ENCODE measurements at places on chromosomes 16 and 17. TPM values are rescaled to one million over a fixed set of nuclear protein-coding genes. Genes with fewer than 3 reads are reported as not detected.
A peak's percentile ranks its signal among the peaks of the same experiment; 100 is the strongest.

DNA sequence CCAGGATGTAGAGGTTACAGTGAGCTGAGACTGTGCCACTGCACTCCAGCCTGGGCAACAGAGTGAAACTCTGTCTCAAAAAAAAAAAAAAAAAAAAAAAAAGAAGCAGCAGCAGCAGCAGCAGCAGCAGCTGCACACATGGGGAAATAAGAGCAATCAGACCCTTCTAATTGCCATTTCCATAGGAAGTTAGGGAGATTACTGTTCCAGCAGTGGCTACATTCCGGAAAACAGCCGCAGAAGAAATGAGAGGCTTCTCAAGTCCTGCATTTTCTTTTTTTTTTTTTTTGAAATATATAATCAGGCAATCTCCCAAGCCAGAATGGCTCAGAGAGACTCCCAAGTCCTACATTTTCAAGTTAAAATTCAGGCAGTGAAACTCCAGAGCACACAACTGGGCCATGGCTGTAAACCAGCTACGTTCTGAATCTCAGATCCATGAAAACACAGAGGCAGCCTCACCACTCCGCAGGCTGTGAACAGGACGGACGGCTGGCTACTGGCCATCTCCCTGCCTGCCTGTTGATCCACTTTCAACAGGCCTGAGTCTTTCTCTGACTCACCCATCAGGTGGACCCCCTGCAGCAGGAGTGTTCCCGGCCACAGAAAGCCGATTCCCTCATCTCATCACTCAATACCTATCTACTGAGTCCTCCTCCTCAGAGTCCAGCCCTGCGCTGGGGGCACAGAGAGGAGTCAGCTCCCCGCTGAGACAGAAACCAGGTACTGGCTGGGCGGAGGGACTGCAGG is 15.0 kb downstream of the TRPV1 start:
- DNase-seq, result no peak

DNA sequence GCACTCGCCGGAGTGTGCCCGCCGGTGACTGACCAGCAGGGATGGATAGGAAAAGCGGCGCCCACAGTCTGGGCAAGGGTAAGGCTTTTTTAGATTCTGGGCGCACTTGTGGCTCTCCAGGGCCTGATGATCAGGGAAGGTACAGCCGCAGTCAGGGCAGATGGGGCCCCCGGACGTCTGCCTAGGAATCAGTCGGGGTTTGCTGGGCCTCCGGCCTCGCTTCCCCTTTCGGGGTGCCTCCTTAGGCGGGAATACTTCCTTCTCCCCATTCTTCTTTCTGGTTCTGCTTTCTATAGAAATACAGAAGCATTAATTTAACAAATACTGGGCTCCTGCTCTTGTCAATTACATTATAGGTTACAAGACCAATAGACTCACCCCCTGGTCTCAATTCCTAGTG is 5.0 kb downstream of the ZNF689 start:
- no peak for DNase-seq

GRCh38 chr17:79808763-79809529 is 12.1 kb upstream of the CBX8 start:
- peak; percentile 45 for DNase-seq

GRCh38 chr16:51592535-51593300 is 441.6 kb upstream of the SALL1 start:
- DNase-seq, result no peak

GRCh38 chr17:56899403-56899802 is 14.4 kb downstream of the TRIM25 start:
- no peak for DNase-seq

GRCh38 chr16:3235856-3236669 is 1.1 kb upstream of the ZNF200 start:
- DNase-seq, result peak; percentile 81

DNA sequence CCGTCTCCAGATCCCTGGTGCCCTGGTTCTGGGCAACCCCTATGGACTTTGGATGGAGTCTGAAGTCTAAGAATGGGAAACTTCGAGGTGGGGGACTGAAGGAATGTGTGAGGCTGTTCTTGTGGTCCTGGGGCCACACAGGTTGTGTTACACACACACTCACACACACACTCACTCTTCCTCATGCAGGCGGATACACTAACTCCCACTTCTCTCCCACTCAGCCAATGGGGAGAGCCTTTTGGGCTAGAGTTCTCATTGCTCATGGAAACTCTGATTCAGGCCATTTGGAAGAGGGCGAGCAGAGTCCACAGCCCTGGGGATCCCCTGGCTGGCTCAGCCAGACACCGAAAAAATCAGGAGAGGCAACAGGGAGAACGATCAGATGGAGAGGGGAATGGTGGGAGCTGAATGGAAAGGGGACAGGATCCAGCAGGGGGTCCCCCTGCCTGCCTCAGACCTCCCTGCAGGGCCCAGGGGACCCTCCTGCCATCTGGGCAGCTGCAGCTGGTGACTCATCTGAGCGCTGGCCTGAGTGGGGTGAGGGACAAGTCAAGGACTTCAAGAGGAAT is 9.1 kb downstream of the IGFBP4 start:
- DNase-seq, result peak; percentile 49

GRCh38 chr16:85648805-85649204 is 35.7 kb downstream of the GSE1 start:
- DNase-seq, result peak; percentile 26

GRCh38 chr17:68592682-68593641 is 8.2 kb downstream of the FAM20A start:
- no peak for DNase-seq

DNA sequence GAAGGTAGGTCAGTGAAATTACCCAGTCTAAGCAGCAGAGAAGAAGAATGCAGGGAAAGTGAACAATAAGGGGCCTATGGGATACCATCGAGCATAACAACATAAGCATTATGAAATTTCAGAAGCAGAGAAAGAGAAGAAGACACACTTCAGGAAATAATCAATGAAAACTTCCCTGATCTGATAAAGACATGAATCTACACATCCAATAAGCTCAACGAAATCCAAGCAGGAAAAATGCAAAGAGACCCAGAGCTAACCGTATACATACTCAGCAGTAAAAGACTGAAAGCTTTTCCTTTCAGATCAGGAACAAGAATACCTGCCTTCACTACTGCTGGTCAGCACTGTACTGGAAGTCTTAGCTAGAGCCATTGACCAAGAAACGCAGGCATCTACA is 38.6 kb downstream of the WDR45B start:
- DNase-seq, result no peak

DNA sequence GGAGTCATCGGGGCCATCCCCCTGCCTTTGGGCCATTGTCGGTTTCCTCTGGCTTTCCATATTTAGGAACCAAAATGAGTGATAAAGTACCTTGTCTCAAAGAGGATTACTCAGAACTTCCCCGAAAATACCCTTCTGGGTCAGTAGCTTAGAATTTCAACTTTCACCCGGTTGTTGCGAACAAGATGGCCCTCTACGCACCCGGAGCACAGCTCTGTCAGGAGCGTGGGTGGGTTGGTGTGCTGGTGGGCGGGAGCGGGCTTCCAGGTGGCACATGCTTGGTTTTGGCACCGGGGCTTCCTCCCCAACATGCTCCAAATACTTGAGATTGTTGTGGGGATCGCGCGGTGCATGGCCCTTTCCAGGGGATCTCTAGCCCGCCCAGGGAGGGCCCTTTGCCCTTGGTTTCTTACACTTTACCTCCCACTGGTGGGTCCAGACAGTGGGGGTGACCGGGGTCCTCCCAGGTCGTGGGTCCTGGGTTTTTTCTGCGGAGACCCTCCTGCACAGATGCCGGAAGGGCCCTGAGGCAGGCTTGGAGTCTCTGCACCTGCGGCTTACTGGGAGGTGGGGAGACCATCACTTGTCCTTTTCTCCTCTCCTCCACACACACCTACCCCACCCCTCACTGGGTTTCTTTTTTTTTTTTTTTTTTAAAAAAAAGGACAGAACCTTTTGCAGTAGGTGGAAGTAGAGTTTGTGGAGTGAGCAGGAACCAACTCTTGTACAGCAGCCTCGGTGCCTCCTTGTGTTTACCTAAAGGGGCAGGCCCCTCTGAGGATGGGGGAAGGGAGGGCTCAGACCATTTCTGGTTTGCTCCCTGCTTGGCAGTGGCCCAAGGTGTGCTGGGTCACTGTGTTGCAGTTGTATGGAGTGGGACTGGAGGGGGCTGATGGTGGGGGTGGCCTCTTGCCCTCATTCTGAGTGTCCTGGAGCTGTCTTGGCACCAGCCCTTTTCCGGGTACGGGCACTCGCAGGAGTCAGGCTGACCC is 142.1 kb downstream of the SEC14L1 start:
- no peak for DNase-seq

DNA sequence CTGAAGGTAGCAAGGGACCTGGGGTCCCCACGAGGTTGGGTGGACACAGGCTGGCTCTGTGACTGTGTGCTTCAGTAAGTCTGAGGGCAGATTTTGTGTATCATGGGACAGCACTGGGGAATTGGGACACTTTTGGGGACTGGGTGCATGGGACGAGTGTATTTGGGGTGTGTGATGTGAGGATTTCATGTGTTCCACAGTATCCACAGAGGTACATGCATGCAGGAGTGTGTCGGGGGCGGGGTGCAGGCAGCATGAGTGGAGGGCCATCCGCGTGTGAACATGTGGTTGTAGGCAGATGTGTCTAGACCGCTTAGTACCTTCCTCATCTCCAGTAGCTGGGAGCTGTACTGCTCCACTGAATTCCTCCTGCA is 1.1 kb upstream of the DLX3 start:
- no peak for DNase-seq

DNA sequence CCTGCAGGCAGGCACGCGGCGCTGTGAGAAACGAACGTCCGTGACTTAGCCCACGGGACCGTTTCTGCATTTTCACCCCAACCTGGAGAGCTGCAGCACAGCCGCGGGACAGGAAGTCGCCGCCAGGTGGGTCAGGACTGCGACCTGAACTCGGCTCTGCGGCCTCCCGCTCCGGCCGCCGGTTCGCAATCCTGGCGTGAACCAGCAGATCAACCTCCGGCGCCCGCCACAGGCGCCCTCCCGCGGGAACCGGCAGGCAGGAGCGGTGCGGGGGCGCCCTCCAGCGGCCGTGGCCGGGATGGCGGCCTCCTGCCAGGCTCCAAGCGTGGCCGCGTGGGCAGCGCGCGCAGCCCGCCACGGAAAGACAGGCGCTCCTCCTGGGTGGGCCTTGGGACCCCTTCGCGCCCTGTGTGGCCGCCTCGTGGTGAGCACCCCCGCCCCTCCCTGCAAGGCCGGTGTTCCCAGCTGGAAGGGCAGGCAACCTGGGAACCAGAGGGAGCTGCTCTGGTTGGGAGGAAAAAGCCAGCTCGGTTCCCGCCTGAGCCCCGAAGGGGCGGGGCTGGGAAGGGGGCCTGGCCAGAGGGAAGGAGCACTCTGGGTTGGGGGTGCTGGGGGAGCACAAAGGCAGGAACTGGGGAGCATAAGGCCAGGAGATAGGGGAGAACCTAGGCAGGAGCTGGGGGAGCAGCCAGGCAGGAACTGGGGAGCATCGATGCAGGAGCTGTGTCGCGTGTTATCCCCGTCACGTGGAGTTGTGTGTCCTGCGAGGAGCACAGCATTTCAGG is 28.2 kb downstream of the ACTG1 start:
- peak; percentile 90 for DNase-seq

DNA sequence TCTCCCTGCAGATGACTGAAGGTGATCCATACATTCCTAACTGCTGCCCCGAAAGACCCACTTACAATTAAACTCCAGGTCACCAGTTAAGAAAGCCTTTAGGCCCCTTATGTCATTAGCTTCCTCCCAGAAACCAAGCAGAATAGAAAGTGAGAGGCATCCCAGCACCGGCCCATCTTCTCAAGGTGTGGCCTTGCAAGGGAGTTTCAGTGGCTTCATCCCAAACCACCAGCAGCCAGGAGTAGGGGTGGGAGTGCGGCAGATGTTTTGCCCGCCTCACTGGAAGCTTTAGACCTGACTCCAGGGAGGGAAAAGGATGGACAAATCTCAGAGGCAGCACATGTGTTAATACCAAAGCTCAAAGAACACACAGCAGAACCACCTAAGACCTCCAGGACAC is 5.1 kb downstream of the ZFHX3 start:
- DNase-seq, result no peak

DNA sequence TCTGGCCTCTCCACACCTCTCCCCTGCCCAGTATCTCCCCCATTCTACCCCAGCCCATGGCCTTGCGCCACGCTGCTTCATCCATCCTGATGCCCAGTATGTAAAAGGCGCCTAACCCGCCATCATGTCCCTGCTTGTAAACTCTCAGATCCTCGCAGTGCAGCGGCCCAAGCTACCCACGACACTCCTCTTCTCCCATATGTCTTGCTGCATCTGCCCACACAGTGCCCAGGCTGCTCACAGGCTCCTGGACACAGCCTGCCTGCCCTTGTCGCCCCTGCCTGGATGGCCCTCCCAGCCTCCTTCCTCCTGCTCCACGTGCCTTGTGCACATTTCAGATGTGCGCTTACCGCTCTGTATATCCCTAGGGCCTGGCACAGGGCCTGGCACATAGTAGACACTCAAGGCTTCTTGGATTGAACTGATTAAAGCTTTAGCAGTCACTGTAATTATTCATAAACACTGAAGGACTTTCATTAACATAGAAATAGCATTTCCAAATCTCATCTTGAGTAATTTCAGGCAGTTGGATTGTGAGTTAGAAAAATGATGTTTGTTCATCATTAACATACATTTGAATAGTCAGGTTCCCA is 129.1 kb downstream of the CLEC16A start:
- no peak for DNase-seq

DNA sequence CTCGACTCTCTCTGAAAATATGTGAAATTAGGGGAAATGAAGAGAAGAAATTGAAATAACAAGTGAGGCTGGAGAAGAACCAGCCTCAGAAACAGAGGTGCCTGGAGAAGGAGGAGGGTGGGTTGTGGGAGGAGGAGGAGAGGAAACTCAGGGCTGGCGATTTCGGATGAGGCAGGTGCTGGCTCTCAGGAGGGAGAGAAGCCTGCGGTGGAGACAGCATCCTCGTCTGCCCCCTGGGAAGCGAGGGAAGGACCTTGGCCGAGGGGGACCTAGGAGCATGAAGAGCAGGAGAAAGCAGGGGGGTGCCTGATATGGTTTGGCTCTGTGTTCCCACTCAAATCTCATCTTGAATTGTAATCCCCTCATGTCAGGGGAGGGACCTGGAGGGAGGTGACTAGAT is 264.7 kb upstream of the TNRC6C start:
- DNase-seq, result no peak

- peak; percentile 26 for DNase-seq
Observed at GRCh38 chr17:47999582-47999981, 28.7 kb downstream of the CDK5RAP3 start.

GRCh38 chr16:87945351-87946042 is 5.7 kb upstream of the BANP start:
- DNase-seq, result peak; percentile 55

GRCh38 chr16:2715966-2716885 is 3.8 kb downstream of the PRSS27 start:
- DNase-seq, result no peak

- no peak for DNase-seq
Observed at GRCh38 chr17:48623583-48623982, 2.6 kb downstream of the HOXB9 start.

DNA sequence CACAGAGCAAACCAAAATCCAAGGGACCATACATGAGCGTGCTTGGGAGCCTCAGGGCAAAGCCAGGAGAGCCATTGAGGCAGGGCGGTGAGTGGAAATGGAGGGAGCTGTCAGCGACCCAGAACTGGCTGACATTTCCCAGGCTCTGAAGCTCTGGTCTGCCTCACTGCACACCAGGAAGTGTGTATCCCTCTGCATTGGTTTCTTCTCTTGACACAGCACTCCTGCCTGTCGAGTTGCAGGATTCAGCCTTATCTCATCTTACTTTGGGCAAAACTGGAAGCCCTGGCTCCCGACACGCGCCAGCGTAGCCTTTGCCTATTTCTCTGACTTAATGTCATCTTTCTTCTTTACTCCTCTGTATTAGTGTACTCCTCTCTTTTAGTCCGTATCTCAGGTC is 144.7 kb upstream of the HS3ST3A1 start:
- DNase-seq, result no peak

GRCh38 chr16:23914946-23915530 is 79.3 kb downstream of the PRKCB start:
- no peak for DNase-seq

Gene KRTAP2-3
- total RNA-seq, result not detected

Gene VAT1L
- total RNA-seq, result not detected

Gene CCL14
- not detected for total RNA-seq

Gene CD7
- 289 TPM for total RNA-seq
